Activated naive CD4-positive, alpha-beta T cell (primary cell): ENCODE measurements at places on chromosomes 1 and 21.

DNA sequence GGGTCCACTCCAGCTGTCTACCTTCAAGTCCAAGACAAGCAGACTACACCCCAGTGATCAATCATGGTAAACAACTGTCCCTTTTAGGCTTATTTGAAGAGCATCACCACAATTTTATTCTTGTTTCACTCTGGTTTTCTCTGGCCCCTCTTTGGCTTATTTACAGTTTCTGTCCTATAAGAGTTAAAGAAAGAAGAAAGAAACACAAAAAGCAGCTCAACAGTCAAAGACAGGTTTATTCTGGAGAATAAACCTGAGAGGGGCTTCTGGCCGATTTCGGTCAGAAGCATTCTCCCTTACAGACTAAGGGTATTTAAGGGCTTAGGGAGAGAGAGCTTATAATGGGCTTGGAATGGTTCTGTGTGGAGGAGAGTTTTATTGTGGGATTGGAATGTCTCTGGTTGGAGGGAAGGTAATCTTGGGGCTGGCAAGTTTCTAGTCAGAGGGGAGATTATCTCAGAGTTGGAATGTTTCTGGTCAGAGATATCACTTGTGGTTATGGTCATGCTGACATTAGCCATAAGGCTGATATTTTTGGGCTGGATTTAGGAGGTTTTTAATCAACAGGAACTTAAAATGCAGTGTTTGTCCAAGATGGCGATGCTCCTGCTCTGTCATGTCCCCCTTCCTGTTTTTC, 161.0 kb downstream of the URB2 start:
- no peak for DNase-seq

DNA sequence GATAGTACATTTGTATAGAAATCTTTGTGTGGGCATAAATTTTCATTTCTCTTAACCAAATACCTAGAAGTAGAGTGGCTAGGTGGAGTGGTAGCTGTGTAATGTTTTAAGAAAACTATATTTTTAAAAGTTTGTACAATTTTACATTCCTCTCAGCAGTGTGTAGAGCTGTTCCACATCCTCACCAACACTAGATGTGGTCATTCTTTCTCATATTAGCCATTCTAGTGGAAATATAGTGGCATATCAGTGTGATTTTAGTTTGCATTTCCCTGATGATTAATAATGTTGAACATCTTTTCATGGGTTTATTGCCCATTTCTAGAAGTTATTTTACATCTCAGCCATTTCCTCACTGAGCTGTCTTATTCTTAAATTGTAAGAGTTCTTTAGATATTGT, 65.5 kb downstream of the ITSN1 start:
- DNase-seq = no peak

DNA sequence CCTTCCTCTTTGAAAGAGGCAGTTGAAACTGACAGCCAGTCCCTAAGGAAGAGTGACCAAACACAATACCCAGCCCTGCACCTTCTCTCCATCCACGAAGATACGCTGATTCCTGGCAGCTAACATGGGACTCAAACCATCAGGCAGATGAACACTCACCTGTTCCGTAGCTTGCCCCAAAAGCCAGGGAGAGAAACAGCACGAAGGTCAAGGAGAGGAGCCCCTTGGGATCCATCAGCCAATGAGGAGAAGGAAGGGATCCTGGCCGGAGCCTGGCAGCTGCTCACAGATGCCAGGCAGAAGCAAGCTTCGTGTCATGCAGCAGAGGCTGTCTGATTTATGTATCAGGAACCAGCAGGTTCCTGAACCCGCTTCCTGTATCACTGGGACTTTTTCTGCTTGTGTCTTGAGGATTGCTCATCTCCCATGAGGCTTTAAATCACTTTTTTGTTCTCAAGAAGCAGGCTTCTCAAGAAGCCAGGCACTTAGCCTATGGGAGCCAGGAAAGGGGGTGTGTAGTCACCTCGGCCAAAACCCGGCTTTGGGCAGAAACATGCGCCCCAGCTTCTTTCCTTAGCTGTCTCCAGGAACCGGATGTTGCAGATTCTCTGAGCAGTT, at the start of gene SLAMF1:
TSS of gene SLAMF1 (minus strand) at position 334 of the 618 bp plus-strand sequence. CDS start at position 235, 99 bp downstream.
- no peak for DNase-seq

DNA sequence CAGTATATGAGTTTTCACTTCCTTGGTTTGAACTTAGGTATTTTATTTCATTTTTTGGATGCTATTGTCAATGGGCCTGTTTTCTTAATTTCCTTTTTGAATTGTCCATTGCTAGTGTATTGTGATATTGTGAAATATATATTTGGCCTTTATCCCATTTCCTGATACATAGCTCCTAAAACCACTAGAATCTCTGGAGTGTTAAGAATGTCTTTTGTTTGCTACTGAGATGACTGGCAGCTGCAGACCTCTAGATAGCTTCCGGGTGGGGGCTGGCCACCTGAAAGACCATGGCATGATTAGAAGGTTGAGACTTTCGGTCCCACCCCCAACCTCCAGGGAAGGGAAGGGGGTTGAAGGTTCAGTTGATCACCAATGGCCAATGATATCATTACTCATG, 245.4 kb downstream of the KCNJ6 start:
- no peak for DNase-seq

DNA sequence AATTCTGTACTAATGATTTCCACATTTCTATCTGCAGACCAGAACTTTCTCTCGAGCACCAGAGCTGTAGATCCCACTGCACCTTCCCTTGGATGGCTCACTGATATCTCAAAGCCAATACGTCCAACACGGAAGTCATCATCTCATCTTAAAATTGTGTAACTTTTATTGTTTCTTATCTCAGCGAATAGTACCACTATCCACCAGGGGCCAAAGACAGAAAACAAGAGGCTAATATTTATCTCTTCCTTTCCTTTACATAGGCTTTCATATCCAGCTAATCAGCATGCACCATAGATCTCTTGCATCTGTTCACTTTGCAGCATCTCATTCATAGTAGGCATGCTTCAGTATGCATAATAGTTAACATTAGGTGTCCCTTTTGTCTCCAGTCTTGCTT, 303.6 kb downstream of the PTPRC start:
- no peak for DNase-seq

GRCh38 chr21:16205527-16205926, 475.7 kb downstream of the USP25 start:
- no peak for DNase-seq

DNA sequence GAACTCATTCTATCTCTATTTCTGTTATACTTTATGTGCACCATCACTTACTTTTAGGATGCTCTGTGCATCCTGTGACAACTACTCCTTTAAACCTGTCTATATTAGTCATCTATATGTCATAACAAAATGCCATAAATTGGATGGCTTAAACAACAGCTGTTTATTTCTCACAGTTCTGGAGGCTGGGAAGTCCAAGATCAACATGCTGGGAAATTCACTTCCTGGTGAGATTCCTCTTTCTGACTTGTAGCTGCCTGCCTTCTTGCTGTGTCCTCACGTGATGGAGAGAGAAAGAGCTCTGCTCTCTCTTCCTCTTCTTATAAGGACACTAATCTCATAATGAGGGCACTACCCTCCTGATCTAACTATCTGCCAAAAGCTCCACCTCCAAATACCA, 62.3 kb upstream of the RCOR3 start:
- DNase-seq = no peak

GRCh38 chr1:204075139-204075521, 2.2 kb downstream of the SOX13 start:
- DNase-seq = no peak

- no peak for DNase-seq
Observed at GRCh38 chr1:48194801-48195200, 27.7 kb upstream of the SLC5A9 start.

GRCh38 chr1:118184739-118185083, 317 bp downstream of the SPAG17 start:
- no peak for DNase-seq

DNA sequence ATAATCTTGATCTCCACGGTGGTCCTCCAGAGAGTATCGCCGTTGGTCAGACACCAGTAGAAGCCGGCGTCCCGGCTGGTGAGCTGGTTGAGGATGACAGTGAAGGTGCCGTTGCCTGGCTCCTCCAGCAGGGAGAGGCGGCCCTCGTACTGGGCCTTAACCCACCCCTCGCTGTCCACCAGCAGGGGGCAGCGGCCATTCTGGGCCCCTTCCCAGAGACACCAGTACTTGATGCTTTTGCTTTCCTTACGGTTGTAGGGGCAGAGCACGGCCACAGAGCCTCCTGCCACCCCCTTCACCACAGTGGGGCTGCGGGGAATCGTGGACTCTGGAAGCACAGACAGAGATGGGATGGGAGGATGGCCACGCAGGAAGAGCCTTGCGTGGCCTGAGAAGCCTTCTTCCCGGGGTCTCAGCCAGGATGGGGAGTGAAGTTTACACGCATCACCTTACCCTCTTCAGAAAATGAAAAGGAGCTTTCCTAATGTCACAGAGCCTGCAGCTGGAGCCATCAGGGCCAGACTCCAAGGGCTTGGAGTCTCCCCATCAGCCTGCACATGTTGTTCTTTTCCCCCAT, 10.7 kb downstream of the PIGR start:
- DNase-seq = peak; percentile 31

DNA sequence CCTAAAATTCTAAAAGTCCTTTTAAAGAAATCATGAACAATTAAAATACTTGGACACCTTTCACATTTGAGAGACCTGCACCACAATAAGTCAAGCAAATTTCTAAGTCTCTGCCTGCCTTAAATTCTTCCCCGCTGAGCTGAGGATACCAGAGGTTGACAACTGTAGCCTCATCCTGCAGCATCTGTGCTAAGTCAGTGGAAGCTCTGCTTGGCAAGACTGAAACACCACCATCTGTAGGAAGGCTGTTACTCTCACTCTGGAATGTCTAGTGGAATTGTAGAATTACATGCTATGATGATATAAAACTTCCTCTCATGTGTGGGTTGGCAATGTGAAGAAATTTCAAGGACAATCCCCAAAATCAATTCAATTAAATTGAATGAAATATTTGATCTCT, 1756.5 kb downstream of the NCAM2 start:
- no peak for DNase-seq

DNA sequence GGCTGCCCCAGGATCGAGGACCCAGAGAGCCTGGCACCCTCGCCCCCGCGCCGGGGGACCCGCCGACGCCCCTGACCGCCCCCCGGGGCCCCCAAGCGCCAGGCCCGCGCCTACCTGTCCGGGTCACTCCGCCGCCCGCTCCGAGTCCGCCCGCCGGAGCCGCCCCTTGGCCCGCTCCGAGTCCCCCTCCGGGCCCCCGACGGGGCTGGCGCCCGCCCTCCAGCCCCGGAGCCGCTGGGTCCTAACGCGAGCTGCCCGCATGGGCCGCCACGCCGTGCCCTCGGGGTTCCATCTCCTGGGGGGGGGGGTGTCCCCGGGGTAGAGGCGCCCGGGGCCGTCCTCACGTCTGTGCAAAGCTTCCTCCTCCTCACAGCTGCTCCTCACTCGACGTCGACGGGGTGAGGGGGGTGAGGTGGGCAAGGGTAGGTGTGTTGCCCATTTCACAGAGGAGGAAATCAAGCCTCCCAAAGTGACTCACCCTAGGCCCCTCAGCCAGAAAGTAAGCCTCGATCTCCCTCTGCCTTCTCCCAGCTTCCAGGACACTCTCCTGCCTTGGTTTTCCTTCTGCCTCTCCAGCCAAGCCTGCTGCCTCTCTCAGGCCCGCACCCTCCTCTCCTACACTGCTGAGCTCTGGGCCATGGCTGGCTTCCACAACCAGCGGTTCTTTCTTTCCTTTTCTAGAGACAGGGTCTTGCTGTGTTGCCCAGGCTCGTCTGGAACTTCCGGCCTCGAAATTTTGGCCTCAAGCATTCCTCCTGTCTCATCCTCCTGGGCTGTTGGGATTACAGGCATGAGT, at the start of gene MFAP2:
TSS of gene MFAP2 (minus strand) at position 148 of the 796 bp plus-strand sequence. CDS start 2,347 bp downstream, outside the sequence.
- no peak for DNase-seq

DNA sequence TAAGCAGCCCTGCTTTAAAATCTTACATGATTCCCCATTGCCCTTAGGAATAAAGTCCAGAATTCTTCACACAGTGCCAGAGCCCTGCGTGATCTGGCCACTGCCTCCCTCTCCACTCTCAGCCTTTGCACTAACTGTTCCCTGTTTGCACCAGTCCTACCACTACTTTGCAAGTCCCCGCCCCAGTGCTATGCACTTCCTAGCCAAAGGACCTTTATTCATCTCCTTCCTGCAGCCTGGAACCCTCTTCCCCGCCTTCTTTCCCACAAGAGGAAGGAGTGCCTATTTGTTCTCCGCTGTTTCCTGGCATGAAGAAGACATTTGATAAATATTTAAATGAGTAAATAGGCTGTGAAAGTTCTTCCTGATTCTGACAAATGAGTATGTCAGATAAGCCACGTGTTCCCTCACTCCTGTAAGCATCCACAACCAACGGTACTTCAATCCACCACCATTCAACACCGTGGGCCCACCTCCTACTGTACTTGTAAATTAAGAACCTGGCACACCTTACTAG, 23.9 kb downstream of the CAPN8 start:
- no peak for DNase-seq

GRCh38 chr21:35051287-35051818, 2.3 kb upstream of the RUNX1 start:
- peak; percentile 62 for DNase-seq

DNA sequence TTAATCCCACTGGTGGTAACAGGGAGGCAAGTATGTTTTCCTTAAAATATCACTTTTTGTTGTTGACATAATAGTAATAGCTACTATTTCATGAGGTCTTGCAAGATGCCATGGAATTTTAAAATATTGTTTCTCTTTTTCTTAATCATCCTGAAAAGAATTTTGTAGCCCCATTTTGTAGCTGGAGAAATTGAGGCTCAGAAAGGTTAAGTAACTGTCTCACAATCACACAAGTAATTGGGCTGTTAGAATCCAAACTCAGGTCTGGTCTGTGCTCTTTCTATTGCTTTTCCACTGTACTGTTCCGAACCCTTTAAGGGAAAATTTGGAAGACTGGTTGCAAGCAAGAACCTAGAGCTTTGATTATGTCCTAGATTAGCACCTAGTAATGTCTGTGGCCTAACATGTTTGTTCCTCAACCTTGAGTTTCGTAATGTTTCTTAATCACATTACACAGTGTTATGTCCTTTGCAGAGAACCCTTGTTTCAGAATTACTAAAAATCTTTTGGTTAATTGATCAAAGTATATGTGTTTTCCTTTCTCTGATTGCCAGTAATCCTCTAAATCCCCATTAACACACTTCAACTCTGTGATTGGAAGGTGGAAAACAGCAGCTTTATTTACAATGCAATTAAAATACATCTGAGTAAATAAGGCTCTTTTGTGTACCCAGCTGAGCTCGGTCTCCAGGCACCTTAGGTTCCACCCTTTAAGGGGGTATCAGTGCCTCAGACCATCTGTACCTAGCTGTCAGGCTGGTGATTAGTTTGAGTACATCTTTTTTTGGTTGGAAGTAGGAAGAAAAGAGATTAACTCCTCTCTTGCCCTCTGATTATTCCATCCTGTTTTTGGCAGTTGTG, 10.4 kb downstream of the LRRC42 start:
- DNase-seq = no peak
